ENCODE measurements at places on chromosomes 6 and 20.

DNA sequence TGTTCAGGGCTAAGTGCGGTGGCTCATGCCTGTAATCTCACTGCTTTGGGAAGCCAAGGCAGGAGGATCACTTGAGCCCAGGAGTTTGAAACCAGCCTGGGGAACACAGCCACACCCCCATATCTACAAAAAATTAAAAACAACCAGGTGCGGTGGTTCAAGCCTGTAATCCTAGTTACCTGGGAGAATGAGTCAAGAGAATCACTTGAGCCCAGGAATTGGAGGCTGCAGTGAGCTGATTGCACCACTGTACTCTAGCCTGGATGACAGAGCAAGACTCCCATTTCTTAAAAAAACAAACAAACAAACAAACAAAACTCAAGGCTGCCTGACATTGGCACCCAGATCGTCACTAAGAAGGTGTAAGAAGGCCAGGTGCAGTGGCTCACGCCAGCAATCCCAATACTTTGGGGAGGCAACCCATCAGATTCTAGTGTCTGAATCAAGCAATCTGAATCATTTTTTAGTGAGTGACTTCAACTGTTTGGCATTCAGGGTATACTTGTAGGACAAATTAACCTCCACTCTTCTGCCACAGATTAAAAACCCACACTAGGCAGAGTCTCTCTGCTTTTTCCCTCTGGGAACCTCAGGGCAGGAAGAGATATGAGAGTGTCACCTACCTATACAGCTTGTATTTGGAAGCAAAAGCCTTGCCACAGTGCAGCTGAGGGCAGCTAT is 6.1 kb downstream of the PLAGL2 start:
- DNase-seq, result no peak

DNA sequence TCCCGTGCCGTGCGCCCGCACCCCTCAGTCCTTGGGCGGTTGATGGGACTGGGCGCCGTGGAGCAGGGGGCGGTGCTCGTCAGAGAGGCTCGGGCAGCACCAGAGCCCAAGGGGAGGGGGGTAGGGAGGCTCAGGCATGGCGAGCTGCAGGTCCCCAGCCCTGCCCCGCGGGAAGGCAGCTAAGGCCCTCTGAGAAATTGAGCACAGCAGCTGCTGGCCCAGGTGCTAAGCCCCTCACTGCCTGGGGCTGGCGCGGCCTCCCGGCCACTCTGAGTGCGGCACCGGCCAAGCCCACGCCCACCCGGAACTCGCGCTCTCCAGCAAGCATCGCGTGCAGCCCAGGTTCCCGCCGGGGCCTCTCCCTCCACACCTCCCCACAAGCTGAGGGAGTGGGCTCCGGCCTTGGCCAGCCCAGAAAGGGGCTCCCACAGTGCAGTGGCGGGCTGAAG is 16.4 kb downstream of the SOX4 start:
- DNase-seq, result no peak

DNA sequence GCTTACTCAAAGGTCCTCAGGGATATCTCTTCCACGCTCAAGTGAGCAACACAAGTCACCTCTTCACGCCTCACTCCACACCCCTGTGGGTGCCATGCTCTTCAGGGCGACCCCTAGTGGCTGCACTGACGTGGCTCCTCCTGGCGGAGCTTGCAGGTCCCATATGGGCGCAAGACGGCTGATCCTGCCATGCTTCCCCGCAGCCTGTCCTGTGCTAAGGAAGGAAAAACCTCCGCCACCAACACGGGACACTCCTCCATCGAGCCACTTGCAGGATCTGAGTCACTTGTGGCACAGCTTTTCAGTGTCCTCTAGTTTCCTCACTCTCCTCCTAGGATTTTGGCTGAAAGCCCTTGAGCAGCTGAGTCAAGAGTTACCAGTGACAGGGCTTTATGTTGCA is 90.7 kb downstream of the KHDC1L start:
- no peak for DNase-seq

DNA sequence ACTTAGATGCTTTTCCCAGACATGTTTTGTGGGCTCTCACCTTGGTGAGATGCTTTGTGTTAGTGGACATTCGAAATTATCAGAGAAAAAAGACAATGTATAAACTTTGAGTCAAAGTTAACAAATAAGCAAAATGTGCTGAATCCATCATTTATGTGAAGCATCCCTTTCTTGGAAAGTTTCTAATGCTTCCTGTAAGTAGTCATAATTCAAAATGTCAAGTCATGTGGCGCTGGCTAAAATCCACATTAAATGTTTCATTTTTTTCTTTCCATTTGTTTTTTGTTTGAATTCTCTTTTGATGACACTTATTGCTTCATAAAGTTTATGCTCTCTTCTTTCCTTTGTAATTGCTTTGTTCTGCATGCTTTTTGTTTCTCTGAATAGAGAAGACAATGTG is 107.2 kb upstream of the CENPW start:
- DNase-seq, result no peak

DNA sequence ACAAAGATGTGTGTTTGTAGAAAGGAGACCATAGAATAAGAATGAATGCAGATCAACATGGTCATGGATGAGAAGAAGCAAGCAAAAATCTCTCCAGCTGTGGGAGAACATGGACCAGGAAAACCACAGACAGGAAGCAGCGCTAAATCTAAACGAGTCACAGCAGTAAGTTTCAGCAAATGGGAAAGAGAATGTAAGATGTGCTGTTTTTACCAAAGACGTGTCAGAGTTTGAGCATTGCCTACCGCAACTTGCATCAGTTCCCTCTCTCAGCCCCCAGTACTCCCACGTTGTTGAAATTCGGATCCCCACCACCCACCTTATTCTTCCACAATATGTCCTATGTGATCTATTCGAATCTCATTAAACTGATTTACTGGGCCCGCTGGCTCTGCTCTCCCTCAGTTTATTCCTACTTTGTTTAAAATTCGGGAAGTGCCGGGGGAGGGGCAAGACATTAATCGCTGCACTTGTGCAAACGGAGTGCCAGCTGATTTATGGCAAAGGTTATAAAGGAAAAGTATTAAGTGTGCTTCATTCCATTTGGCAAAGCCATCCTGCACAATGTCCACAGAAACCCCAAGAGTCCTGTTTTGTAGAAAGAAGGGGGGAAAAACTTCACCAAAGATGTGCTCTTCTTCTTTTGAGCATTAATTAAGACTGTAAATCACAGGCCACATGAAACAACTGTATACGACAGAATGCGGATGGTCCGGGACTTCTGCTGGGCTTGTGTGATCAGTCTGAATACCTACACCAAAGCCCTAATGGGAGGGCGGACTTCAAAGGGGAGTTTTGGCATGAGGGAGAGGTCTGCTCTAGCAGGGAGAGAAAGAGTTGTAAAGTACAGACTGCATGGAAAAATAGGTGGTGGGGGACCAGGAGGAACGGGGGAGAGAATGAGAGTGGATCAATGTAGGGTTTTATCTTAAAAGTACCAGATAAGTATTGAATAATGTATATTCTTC is 59.1 kb upstream of the PRDM1 start:
- DNase-seq, result no peak

DNA sequence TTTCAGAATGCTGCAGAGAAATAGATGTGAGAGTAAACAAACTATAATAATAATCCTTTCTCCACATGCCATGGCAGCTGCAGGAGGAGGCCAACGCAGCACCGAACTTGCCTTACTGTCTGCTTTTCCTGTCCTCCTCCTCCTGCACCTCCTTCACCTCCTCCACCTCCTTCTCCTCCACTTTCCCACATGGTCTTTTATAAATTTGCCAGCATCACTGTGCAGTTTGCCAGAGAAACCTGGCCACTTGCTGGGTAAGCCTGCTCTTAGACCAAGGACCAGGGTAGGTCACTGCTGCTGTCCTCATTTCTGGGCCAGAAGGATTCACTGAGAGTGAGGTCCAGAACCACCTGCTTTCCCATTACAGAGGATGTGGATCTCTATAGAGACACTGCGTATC is 8.7 kb downstream of the SGK1 start:
- DNase-seq, result no peak

DNA sequence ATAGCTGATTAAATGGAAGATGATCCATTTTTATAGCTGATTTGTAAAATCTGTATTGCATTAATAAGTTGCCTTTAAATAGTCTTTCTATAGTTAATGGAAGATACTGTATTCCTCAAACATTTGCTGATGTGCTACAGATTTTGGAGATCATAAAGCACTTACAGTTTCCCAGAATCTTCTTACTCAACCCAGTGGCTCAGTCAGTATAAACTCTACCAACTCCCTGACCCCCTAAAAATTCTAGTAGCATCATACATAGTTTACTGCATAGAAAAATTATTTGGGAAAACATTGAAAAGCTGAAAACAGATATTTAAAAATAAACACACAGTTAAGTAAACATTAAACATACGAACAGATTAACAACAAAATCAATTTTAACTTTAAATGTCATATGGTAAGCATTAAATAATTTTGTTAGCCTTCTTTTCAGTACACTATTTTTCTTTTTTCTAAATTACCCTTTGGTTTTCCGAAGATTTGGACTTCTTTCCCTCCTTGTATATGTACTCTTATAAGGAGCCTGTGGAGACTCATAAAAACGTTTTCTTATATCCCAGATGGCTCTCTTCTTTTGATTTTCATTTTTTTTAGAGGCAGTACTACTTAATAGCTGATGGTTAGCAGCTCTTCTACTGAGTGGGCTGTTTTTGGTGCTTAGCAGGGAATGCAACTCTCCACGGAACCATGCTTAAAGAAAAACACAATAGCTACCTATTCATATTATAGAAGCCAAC is 62.7 kb upstream of the BMP5 start:
- DNase-seq, result no peak

- DNase-seq, result peak; percentile 31
Measured at GRCh38 chr6:33989016-33989854, 156.7 kb downstream of the GRM4 start.

GRCh38 chr20:11777387-11778205 is 140.1 kb upstream of the BTBD3 start:
- DNase-seq, result no peak

GRCh38 chr20:52268184-52268749 is 76.7 kb upstream of the ZFP64 start:
- DNase-seq, result no peak

GRCh38 chr6:153511896-153512496 is 380.9 kb upstream of the RGS17 start:
- no peak for DNase-seq

DNA sequence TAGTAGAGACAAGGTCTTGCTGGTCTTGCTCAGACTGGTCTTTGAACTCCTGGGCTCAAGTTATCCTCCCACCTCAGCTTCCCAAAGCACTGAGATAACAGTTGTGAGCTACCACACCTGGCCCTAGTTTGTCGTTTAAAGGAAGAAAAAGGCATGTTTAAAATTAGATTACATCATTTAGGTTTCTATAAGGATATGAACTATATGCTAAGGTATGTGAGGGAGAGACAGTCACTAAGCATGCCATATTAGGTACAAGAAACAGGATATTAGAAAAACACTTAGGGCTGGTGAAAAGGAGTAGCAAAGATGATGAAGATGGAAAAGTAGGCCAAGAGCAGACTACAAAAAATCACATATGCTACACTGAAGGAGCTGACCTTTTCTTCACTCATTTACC is 106.4 kb downstream of the ASCC3 start:
- DNase-seq, result no peak

- peak; percentile 38 for DNase-seq
Measured at GRCh38 chr20:23998392-23998791, 9.8 kb upstream of the GGTLC1 start.

- DNase-seq, result no peak
Measured at GRCh38 chr6:42148058-42148457, 5.6 kb upstream of the C6orf132 start.

- no peak for DNase-seq
Measured at GRCh38 chr6:75896526-75896925, 147.5 kb downstream of the MYO6 start.

DNA sequence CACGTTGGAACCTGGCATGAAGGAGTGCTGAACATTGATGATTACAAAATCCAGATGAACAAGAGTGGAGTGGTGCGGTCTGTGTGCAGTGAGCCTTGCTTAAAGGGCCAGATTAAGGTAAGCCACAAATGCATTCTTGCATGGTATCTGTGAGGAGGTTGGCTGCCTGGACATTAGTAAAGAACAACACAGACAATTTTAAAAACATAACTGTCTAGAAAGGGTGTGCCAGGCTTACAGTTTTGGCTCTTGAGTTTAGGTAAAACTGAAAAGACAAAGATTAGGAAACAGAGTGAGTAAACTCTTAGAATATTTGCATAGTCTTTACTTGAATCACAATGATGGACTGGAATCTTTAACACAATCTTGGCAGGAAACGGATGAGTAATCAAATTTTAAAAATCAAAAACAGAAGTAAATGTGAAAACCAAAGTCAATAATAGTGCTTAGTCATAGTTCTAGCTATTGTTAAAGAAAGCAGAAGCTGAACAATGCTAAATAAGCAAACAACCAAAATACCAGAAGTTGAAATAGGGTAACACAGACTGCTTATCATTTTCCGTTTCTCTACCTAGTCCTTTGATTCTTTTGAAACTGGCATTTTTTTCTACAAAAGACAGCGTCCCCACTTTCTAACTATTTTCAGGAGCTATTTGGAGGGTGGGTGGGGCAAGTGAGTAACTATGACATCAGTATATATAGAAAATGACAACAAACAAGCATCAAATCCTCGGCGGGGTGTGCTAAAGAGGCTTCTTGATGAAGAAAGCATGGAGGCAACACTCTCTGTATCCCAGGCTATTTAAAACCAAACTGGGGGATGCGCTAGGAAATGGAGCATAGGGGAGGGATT is 185.8 kb upstream of the RAB32 start:
- no peak for DNase-seq

- no peak for DNase-seq
Measured at GRCh38 chr6:105868823-105869460, 217.2 kb upstream of the PRDM1 start.

DNA sequence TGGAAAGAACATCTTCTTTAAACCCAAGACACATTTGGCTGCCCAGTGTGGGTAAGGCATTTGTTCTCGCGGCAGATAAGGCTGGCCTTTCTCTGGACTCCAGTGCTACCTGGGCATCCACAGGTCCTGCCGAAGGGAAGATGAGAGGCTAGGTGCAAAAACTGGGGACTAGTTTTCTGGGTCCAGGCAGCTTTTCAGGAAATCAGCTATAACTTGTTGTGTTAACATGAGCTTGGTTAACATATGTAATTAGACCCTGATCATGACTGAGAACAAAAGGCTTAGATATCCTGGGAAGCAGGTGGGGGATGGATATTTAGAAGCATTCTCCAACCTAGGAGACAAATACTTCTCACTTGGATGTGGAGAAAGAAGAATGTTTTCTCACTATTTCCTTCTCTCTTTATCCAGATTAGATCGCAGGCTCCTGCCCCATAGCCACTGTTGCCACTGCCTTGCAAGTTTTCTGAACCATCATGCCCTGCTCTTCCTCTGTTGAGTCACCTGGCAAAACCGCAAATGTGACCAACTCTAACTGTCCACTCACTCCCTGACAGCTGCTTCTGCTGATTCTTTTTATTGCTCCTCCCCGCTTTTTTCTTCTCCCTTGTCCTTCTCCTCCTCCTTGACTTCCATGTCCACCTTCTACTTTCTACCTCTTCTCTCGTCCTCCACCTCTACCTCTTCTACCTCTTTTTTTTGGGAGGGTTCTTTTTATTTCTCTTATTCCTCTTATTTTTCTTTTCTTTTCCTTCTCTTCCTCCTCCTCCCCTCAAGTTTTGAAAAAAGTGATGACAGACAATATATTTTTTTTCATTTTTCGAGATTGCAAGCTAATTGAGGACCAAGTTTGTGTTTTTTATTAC is 258.1 kb downstream of the UTRN start:
- no peak for DNase-seq

All from activated effector memory CD4-positive, alpha-beta T cell treated with anti-CD3 and anti-CD28 coated beads, Interleukin-2, amount 50 U/mL, for 16 hours (primary cell).